Activated CD8-positive, alpha-beta memory T cell treated with anti-CD3 and anti-CD28 coated beads for 1 hour (primary cell): ENCODE measurements at places on chromosomes 3 and 15.

- DNase-seq = no peak
These were observed 291.3 kb upstream of the TRIM42 start for GRCh38 chr3:140386357-140387100.

DNA sequence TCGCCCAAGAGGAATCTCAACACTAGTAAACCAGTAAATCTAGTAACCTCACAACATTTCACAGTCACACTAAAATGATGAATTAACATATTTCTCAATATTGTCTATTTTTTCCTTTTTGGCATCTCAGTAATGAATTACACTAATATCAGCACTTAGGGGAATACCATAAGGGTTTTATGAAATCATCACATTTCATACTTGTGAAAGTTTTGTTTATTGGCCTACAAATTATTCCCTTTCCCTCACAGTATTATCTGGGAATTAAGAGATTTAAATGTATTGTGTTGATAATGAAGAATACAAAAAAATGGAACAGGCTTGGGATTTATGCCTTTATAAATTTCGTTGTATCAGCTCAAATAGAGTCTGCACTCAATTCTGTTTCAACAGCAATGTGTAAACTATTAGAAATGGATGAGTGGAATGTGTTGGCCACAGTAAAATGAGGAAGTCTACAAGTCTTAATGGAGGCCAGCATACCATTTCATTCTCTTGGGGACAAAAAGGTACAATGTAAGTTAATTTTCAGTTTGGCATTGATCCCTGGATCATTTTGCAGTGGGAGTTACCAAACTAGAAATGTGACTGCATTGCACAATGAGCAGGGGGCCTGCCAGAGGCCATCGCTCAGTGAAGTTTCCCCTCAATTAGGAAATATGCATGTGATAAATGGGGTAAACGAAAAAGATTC, 195.4 kb downstream of the FMN1 start:
- DNase-seq = no peak

DNA sequence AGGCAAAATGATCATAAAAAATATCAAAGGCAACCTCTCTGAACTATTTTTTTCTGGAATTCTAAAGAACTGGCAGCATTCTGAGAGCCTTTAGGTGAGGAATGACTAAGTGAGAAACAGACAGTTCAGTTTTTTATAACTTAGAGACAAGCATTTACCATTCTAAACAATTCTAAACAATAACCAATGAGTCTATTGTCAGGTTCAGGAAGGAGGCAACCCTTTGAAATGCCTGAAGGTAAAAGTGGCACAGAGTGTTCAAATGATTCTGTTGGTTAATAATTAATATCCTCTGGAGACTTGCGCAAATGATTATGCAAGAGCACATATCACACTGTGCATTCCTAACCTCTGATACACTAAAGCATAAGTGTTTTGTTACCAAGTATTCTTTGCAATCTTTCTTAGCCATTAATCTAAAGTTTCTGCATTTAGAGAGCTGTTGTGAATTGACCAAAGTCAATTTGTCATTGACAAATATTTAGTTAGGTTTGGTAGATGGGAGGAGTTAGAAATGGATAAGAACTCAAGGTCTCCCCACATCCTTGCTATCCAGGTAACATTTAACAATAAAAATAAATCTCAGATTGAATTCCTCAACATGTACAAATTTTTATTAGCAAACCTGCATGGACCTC, 9.2 kb upstream of the TGFBR2 start:
- DNase-seq = no peak

- DNase-seq = no peak
These were observed 15.3 kb upstream of the MYLK start for GRCh38 chr3:123899300-123899865.

DNA sequence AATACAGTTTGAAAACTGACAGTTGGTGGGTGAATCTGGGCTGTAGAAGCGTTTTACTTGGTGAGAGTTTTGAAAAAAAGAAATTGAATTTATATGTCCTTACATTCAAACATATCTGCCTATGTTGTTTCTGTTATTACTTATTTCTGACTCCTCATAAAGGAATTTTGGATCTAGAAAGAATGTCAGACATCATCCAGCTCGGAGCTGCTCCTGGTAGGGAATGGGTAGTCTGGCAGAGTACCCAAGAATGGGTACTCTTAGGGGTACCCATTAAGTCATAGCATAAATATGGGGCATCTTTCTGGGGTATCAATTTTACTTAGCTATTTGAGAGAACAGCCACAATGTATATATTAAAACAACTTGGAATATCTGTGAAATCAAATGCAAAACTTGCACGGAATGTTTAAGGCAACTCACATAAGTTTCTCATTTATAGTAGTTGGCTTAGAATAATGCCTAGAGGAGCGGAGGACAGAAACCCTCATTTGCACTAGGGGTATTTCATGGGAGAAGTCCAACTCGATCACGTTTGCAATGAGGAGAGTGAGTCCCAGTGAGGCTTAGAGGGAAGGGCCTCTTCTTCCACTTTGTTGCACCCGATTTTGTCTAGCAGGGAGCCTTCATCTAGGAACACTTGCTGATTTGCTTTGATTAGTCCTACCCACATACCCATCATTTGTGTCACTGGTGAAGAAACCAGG, 2.4 kb upstream of the LARP6 start:
- DNase-seq = no peak

DNA sequence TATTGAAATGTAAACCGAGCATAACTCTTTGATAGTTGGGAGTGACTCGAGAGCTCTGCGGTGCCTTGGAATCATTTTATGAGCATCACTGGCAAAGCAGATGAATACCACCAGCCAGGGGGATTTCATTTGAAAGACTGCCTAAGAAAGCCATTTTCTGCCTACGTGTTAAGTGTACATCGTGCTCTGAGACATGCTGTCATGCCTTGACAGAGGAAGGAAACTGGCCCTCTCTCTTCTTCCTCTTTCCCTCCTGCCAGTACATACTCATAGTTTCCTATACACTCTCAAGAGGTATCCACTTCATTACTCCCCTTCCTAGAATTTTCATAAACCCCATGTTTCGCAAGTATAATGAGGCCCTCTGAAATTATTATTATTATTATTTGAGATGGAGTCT, 8.8 kb downstream of the BCL2A1 start:
- no peak for DNase-seq

- no peak for DNase-seq
These were observed 163.7 kb upstream of the TP63 start for GRCh38 chr3:189467451-189467850.

GRCh38 chr3:42300778-42301177, 34.8 kb upstream of the CCK start:
- no peak for DNase-seq

- DNase-seq = no peak
These were observed 28.6 kb upstream of the THRB start for GRCh38 chr3:24523215-24523614.

DNA sequence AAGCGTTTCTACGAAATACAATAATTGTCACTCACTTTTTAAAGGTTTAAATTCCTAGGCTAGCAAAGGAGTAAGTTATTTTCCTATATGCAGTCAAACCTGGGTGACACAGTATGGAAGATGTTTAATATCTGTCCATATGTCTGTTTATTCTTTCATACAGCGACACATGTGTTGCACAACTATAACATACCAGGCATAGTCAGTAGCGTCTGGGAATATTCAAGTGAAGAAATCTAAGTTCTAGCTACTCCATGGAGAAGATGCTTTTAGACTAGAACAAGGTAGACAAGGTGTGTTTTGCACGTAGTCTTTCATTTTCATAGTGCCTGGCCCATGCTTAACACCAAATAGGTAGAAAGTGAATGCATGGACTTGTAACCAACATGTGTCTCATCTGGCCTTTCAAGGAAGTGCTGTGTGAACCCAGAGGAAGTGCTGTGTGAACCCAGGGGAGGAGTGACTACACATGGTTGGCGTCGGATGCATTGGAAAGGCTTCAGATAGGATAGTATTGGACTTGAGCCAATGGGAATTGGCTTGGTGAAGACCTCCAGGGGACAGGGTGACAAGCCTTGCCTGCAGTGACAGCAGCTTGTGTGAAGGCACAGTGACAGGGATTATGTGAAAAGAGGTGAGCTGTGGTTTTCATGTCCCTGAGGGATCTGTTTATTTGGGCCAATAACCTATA, 267.0 kb downstream of the PTPRG start:
- no peak for DNase-seq

DNA sequence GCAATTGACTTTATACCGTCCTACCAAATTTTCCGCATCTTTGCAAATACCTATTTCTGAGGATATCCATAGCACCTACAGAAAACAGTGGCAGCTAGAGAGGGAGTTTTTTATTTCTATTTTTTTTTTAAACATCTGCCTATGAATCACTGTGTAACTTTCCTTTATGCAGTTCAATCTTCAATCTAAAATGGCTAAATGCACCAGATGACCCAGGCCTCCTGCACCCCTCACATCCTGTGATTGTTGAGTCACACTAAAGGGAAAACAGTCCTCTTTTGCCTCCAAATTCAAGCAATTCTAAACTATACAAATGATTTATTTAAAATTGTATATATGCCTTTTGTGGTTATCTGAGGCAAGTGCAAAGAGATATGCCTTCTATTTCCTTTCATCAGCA, 20.1 kb upstream of the BCL6 start:
- DNase-seq = no peak

DNA sequence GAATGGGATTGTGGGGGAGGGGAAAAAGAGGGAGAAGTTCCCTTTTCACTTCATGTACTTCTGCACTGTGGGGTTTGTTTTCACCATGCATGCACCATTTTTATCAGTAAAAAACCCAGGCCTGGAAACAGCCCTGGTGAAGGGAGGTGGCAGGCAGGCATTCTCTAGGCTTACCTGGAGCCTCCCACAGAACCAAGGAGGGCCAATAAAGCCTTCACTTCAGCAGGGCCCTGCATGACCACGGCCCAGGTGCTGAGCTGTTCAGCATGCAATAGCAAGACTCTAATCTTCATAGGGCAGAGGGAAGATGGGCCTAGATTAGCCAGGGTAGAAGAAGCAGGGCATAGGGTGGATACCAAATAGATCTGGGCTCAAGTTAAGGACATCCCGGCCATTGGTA, 49.6 kb downstream of the SCN5A start:
- DNase-seq = no peak

DNA sequence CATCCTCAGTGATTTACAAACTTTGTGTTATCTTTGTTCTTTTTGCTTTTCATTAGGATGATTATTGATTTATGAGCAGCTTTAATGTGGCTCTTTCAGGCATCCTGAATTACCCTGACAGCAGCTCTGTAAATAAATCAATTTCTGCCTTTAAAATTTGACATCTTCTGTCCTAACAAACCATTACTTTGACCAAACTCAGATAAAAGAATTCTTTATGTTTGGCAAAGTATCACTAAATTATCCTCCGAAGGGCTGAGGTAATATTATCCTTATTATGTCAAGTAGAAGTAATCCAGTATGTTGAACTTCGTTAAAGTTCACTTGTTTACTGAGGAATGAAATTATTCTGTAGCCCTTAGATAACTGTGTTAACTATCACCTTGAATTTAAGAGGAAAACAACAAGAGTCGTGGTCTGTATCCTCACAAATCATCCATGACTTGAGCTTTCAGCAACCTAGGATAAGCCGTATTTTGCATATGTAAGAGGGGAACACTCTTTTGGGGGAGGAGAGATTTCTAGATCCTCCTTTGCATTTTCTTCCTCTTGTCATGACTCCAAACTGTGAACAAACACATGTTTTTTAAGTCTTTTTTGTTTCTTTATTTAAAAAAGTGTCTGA, 173.2 kb upstream of the STAC start:
- no peak for DNase-seq
